ENCODE measurements at places on chromosomes 1 and 21.

DNA sequence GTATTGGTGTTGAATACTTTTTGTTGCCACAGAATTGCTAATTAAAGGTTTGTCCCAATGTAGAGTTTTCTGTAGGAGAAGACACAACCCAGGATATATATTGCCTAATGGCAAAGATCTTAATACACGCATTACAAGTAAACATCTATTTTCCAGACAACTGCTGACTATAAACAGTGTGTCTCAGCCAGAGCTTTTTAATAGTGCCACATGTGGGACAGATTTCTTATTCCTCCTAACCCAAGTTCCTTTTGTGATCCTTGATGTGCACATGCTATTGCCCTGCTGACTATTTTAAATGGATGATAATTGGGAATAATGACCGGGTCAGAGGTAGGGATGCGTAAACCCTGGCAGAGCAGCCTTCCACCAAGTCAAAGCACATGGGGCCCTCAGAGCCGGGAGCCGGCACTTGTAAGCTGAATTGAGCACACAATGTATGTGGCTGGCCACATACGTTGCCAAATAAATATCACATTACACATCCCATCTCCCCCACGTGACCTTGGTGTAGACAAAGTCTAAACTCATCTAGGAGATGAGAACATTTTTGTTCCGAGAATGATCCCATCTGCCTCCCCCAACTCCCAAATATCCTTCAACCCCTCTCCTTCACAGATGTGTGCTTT is 209.8 kb upstream of the NFIA start:
- no peak for DNase-seq

- no peak for DNase-seq
Measured at GRCh38 chr1:52204696-52205095, 62.8 kb downstream of the ZFYVE9 start.

DNA sequence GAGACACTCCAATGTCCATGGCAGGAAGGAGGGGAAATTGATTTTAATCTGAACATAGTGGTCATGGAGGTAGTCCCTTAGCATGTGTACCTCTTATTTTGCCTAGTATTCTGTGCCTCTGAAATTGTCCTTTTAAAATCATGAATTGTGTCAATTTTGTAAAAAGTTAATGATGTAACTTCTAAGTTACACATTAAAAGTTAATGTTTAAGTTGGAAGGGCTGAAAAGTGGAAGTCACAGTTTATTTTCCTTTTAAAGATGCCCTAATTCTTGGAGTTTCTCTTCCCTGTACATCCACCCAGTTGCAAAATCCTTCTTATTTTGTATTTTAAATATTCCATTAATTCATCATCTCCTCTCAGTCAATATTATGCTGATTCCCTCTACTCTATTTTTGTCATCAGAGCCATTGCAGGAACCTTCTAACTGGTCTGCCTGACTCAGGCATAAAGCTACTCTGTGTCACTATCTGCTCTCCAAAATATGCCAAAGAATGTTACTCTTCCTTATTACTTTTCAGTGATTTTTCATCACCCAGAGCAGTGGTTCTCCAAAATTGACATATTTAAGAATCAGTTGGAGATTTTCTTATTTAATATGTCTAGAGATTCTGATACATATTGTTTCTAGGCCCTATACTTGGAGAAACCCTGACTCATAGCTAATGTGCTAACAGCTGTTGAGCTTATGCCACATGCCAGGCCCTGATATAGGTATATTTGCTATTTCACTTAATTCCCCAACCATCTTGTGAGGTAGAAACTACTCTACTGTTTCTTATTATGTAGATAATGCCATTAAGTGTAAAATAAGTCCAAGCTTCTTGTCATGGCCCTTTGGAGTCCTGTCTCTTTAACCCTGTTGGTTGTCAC is 5.1 kb downstream of the HOOK1 start:
- no peak for DNase-seq

GRCh38 chr1:178530037-178530402 is 17.1 kb downstream of the TEX35 start:
- no peak for DNase-seq

DNA sequence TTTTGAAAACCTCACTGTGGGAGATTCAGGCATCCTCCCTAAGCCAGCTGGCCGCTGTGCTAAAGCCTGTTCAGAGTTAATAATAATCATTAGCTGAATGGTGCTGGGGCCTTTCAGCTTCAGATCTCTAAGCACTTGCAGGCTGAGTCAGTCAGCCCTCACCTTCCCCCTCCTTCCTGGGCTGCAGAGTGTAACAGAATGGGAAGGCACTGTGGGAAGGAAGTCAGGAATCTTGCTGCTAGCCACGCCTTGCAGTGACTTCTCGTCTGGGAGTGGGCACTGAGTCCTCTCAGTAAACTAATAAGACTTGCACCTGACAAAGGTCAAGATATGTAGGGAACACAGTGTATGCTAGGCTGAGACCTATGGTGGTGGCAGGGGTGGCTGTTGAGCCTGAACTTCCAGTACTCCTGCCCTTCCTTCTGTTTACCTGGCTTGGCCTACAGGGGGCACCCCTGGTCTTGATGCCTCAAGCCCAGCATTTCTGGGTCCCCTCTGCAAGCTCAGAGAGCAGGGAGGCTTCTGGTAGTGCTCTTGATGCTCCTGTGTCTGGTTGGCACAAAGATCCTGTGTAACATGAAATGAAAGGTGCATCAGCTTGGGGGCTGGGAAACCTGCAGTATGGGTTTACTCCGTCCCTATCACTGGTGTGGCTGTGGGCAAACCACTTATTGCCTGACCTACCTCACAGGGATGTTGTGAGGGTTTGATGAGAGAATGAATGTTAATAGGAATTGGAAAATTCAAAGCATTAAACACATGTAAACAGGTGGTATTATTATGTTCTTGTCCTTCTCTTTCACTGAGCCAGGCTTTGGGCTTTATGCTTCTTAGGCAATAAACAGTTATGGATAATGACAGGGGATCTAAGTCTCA is 6.0 kb downstream of the CYB561D1 start:
- peak; percentile 77 for DNase-seq

- peak; percentile 8 for DNase-seq
Measured at GRCh38 chr1:31152181-31152795, 86.8 kb upstream of the PUM1 start.

DNA sequence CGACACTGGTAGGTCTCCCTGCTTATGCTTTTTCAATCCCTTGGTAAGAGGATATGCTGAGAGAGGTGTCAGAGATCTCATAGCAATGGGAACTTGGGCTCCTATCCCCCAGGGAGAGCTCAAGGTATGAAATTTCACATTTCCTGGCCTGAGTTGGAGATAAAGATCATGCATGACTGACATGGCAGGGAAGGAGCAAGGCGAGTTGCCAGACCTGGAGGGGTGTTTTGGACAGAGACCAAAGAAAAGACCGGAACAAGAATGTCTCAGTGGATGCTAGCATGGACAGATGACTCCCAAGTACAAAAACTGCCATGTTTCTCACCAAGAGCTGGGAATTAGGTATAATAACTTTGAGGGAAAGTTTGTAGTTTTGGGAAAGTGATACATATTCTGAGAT is 334.1 kb upstream of the B3GALT2 start:
- DNase-seq: no peak
